ENCODE measurements at places on chromosomes 5 and 9.

- H3K27me3 ChIP-seq, result no peaks in the 10 kb centered on the region
- H3K4me3 ChIP-seq, result no peak overlapping the region
- H3K36me3 ChIP-seq, result no peaks in the 10 kb centered on the region
- H3K4me1 ChIP-seq, result no peaks in the 10 kb centered on the region
- no peak overlapping the region for H3K27ac ChIP-seq
Measured at GRCh38 chr9:71308454-71308853, 187.0 kb upstream of the TRPM3 start.

- H3K4me3 ChIP-seq, result no peak overlapping the region
- H3K27ac ChIP-seq, result no peak overlapping the region
- DNase-seq, result peak; percentile 62
- H3K4me1 ChIP-seq, result no peaks in the 10 kb centered on the region
- no peaks in the 10 kb centered on the region for H3K27me3 ChIP-seq
Measured at GRCh38 chr9:90102292-90102901, 497.6 kb downstream of the GADD45G start.

GRCh38 chr5:95841914-95842812 is 19.6 kb upstream of the GLRX start:
- peak overlapping the region; percentile 84 for H3K27ac ChIP-seq
- peaks cover 21% of the 10 kb centered on the region for H3K4me1 ChIP-seq
- no peaks in the 10 kb centered on the region for H3K27me3 ChIP-seq
- DNase-seq, result no peak

DNA sequence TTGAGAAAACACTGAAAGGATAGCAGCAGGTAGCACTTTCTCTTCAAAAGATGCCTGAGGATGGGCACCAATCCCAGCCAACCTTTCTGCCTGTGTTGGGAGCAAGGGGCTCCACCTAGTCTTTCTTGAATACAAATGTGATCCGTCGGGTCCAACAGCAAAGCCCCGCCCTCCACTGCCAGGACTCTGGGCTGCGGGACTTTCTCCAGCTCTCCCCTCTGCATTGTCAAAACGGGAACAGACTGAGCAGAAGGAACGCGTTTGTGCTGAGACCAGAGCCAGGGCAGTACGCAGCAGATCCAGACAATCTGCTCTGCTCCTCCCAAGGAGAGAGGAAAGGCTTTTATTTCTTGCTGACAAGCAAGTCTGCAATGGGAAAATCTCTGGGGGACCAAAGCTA is 139.7 kb downstream of the SEC61B start:
- no peaks in the 10 kb centered on the region for H3K4me1 ChIP-seq
- H3K27me3 ChIP-seq, result no peaks in the 10 kb centered on the region
- no peaks in the 10 kb centered on the region for H3K36me3 ChIP-seq
- no peak overlapping the region for H3K27ac ChIP-seq
- no peak for DNase-seq

DNA sequence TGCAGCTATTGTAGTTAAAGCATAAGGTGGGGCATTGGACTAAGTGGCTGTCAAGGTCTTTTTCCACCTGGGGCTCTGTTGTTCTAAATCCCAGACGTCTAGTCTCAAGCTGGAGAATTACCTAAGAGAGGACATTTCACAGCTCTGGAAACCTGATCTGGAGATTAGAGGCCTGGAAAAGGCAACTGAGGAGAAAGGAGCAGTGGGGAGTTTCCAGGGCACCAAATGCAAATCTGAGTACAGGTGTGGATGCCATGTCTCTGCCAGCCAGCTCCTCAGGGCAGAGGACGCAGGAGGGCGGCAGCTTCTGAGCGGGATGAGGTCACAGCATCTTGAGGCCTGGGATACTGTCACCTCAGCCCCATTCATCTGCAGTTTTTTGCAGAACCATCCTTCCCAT is 65.2 kb downstream of the PPARGC1B start:
- DNase-seq, result no peak
- no peaks in the 10 kb centered on the region for H3K27me3 ChIP-seq
- H3K4me1 ChIP-seq, result no peaks in the 10 kb centered on the region
- H3K36me3 ChIP-seq, result no peaks in the 10 kb centered on the region
- no peak overlapping the region for H3K4me3 ChIP-seq

DNA sequence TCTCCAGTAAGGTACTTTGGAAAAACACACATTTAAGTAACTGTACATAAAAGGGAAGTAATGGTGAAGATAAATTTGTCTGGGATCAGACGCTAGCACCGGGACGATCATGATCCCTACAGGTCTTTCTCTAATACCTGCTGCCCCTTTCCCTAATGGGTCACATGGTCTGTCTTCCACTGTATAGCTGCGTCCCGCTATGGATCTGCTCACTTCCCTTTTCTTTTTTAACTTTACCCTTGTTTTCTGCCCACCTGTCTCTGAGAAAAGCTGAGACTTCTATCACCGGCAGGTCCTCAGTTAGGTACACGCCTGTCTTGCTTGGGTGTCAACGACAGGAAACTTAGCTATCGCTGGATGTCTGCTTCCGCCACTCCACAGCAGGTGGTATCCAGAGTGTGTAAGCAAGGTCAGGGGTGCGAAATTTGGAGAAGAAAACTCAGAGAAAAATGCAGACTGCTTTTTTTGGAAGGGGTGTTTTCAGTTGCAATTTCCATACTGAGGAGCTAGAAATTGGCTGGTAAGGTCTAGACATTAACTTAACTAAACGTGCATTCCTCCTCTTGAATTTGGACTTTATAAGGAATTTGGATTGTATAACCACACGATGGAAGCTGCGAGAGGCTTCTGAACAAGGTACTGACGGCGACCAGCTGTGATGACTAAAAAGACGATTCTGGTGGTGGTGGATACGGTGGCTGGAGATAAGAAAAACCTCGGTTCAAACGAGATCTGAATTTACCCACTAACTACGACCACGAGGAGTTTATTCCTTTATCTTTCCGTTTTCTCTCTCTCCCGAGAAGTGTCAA is 1.1 kb upstream of the ICE1 start:
- no peaks in the 10 kb centered on the region for H3K27me3 ChIP-seq
- peak overlapping the region; percentile 97 for H3K27ac ChIP-seq
- H3K36me3 ChIP-seq, result no peaks in the 10 kb centered on the region

- no peaks in the 10 kb centered on the region for H3K4me1 ChIP-seq
- H3K27ac ChIP-seq, result no peak overlapping the region
- no peaks in the 10 kb centered on the region for H3K27me3 ChIP-seq
- H3K4me3 ChIP-seq, result no peak overlapping the region
- no peaks in the 10 kb centered on the region for H3K36me3 ChIP-seq
Measured at GRCh38 chr5:80503641-80504040, 15.7 kb downstream of the FAM151B start.

DNA sequence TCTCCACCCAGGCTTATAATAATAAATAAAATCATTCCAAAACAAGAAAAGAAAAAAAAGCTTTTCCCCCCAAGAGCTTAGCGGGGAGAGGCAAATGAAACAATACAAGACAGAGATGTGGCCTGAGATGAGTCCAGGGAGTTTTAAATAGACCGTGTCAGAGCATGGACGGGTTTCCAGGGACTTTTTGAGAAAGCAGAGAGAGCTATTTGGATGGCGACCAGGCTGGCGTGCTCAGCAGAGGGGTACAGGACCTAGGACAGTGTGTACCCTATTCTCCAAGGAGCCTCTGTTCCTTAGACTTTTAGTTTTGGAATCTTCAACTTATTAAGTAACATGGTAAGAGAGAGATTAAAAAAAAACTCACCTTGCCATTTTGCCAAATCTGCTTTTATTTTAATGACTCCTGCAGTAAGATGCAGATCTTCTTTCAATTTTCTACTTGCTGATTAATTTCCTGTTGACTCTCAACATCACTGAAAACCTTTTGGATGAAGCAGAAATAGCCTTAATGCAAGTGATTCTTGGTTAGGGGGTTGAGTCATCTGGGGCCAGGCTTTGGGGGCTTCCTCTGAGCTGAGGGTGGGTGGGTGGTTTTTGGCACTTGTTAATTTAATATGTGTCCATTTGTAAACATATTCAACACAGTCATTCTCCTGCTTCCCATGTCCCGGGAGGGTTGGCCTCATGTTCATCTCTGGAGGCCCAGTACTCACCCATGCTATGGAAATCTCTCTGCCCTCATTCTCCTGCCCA is 49.6 kb upstream of the OSMR start:
- no peak overlapping the region for H3K4me3 ChIP-seq
- DNase-seq, result no peak
- H3K4me1 ChIP-seq, result no peaks in the 10 kb centered on the region
- H3K27ac ChIP-seq, result no peak overlapping the region
- no peaks in the 10 kb centered on the region for H3K36me3 ChIP-seq

- H3K4me1 ChIP-seq, result no peaks in the 10 kb centered on the region
- no peak overlapping the region for H3K27ac ChIP-seq
- no peak overlapping the region for H3K4me3 ChIP-seq
- no peaks in the 10 kb centered on the region for H3K27me3 ChIP-seq
- no peaks in the 10 kb centered on the region for H3K36me3 ChIP-seq
- no peak for DNase-seq
Measured at GRCh38 chr5:123940416-123940815, 428.4 kb downstream of the CSNK1G3 start.

- DNase-seq, result no peak
- H3K36me3 ChIP-seq, result no peaks in the 10 kb centered on the region
- no peaks in the 10 kb centered on the region for H3K4me1 ChIP-seq
Measured at GRCh38 chr5:156655732-156656131, 194.4 kb upstream of the PPP1R2B start.

- H3K36me3 ChIP-seq, result no peaks in the 10 kb centered on the region
- no peak overlapping the region for H3K27ac ChIP-seq
- H3K4me1 ChIP-seq, result no peaks in the 10 kb centered on the region
- DNase-seq, result no peak
- H3K27me3 ChIP-seq, result no peaks in the 10 kb centered on the region
Measured at GRCh38 chr5:67476531-67476930, 279.9 kb upstream of the CD180 start.

GRCh38 chr5:139648205-139649081 is at the start of gene CXXC5:
CXXC5 (plus strand) TSS chr5:139648349; CDS start chr5:139680524, 32,175 bp downstream.
- no peaks in the 10 kb centered on the region for H3K36me3 ChIP-seq
- H3K4me3 ChIP-seq, result peak within 1 kb of the TSS; percentile 75
- H3K27me3 ChIP-seq, result peaks cover 26% of the 10 kb centered on the region
- DNase-seq, result peak; percentile 77

- H3K4me1 ChIP-seq, result no peaks in the 10 kb centered on the region
- DNase-seq, result no peak
- H3K36me3 ChIP-seq, result no peaks in the 10 kb centered on the region
- no peaks in the 10 kb centered on the region for H3K27me3 ChIP-seq
- no peak overlapping the region for H3K27ac ChIP-seq
Measured at GRCh38 chr9:101463397-101463796, 27.8 kb upstream of the ALDOB start.

- no peak overlapping the region for H3K4me3 ChIP-seq
- H3K36me3 ChIP-seq, result no peaks in the 10 kb centered on the region
- H3K4me1 ChIP-seq, result no peaks in the 10 kb centered on the region
- H3K27me3 ChIP-seq, result no peaks in the 10 kb centered on the region
- DNase-seq, result no peak
Measured at GRCh38 chr5:59540366-59540765, 353.2 kb downstream of the PDE4D start.

DNA sequence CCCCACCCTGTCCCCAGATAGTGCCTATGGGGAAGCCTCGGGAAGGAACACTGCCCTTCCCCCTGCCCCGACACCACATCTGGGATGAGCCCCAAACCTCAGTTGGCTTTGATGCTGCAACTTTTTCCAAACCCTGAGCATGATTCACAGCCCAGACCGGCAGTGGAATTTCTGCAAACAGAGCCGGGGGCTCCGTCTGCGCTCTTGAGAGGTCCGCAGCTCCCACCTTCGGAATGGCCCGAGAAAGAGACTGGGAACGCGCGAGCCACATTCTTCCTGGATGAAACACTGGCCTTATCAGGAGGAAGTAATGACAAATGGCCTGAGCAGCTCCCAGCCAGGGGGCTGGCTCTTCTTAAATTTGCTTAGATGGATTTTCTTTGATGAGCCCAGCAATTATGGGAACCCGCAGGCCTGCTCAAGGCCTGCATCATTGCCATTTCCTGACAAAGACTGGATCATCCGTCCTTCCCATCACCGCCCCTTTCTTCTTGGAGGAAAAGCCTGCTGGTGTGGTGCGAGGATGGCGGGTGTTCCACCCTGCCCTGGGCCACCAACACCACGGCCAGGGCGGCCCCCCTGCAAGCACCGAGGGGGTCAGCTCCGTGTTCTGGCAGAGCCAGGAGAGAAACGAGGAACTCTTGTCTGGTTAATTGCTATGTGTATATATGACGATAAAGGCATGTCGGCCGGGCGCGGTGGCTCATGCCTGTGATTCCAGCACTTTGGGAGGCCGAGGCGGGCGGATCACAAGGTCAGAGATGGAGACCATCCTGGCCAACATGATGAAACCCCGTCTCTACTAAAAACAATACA is 38.8 kb upstream of the COL5A1 start:
- H3K4me3 ChIP-seq, result no peak overlapping the region
- H3K4me1 ChIP-seq, result no peaks in the 10 kb centered on the region
- no peaks in the 10 kb centered on the region for H3K27me3 ChIP-seq
- no peak overlapping the region for H3K27ac ChIP-seq
- no peaks in the 10 kb centered on the region for H3K36me3 ChIP-seq

DNA sequence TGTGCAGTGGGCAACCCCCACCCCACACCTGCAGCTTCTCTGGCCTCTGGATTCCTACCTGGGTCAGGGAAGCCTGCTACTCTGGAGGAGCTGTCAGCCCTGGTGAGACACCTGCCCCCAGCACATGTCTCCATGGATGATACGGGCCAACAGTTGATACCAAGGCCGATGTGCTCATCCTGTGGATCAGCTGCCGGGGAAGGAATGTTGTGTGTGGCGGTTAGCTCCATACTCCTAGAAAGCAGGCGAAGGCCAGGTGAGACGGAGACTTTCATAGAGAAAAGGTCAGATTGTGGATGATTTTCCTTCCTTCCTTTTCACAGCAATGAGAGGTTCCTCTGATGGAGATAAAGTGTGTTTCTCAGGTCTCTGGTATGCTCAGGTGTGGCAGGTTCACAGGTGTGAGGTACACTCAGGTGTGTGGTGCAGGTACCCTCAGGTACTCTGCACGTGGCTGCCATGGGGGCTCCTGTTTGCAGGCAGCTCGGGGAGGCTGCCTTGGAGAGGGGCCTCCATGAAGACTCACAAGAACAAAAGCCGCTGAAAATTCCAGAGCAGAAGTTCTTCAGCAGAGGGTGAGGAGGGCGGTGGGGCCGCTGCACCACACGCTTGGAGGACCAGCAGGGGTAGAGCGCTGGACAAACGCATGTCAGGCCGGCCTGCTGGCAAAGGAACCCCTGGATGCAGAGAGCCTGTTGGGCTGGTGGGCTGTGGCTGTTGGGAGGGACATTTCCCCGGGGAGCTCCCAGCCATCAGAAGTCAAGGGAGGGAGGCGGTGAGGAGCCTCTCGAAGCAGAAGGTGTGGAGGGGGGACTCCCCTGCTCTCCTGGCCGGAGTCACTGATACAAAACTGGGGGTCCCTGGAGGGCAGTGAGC is 5.1 kb upstream of the AHRR start:
- peaks cover 50% of the 10 kb centered on the region for H3K36me3 ChIP-seq
- H3K4me3 ChIP-seq, result no peak overlapping the region
- no peak for DNase-seq
- H3K27ac ChIP-seq, result 0 out of 2 replicates have a peak overlapping the region, but pooled peaks have one; percentile 2
- H3K27me3 ChIP-seq, result no peaks in the 10 kb centered on the region

DNA sequence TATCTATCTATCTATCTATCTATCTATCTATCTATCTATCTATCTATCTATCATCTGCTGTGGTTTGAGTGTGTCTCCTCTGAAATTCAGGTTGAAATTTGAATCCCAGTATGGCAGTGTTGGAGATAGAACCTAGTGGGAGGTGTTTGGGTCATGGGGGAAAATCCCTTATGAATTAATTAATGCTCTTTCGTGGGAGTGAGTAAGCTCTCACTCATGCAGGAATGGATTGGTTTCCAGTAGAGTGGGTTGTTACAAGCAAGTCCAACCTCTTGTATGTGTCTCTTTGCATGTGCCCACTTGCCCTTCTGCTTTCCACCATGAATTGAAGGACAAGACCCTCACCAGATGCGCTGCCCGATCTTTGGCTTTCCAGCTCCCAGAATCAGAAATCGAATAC is 113.0 kb downstream of the ANXA1 start:
- H3K4me1 ChIP-seq, result peaks cover 7% of the 10 kb centered on the region
- no peak for DNase-seq
- H3K36me3 ChIP-seq, result no peaks in the 10 kb centered on the region
- no peak overlapping the region for H3K4me3 ChIP-seq
- H3K27ac ChIP-seq, result no peak overlapping the region

All from DND-41 (cell line).